Stimulated activated CD4-positive, alpha-beta T cell treated with anti-CD3 and anti-CD28 coated beads, Interleukin-15, amount 100 ng/mL, for 1 hour (primary cell): ENCODE measurements at places on chromosomes 1 and 21.

DNA sequence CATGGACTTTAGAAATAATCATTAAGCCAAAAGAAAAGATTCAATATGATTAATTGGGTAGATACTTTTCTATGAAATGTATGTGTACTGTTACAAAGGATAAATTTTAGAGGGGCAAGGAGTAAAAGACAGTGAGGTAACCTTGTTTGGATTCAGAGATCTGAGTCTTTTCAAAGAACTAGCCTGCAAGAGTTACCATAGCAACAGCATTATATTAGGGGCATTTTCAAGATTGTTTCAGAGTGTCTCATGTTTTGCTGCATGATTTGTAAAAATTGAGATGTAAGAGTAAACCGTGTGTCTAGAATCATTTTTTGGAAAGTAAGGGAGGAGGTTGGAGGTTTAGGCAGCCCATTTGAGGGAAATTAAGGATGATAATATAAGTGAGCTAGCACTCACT, 70.6 kb upstream of the KIAA1614 start:
- no peak for DNase-seq

- DNase-seq = no peak
Measured at GRCh38 chr1:53375440-53375839, 47.6 kb upstream of the LRP8 start.

DNA sequence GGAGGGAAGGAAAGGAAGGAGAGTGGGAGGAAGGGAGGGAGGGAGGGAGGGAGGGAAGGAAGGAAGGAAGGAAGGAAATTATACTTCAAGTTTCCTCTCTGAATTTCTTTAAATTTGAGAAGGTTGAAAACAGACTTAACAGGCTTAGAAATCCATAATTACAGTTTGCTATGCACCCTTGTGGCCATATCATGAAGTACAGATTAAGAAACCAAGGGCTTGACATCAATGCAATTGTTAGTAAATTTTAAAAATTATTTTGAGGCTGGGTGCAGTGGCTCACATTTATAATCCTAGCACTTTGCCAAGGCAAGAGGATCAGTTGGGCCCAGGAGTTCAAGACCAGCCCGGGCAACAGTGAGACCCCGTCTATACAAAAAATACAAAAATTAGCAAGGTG, 14.4 kb downstream of the ANP32E start:
- no peak for DNase-seq

GRCh38 chr1:173914366-173914871, 2.7 kb downstream of the SERPINC1 start:
- DNase-seq = no peak

- DNase-seq = no peak
Measured at GRCh38 chr1:109595531-109595930, 23.9 kb downstream of the GNAT2 start.

DNA sequence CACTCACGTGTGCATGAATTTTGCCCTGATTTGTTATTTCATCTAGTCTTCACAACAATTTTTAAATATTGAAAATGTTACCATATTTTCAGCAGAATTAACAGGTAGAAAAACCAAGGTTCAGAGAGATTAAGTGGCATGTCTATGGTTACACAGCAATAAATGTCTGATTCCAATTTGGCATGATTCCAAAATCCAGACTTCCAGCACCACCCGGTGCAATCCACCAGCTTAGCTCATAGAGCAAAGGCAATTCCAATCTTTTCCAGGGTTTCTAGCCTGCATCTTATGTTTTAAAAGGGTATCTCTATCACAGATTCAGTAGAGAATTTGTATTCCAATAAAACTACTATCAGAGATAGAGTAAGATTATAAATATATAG, 161.8 kb downstream of the TPR start:
- no peak for DNase-seq

GRCh38 chr1:47233186-47233585, 1.2 kb upstream of the TAL1 start:
- DNase-seq = no peak

- DNase-seq = no peak
Measured at GRCh38 chr1:243325305-243325890, 69.6 kb downstream of the SDCCAG8 start.

GRCh38 chr1:48761986-48762385, 14.7 kb downstream of the BEND5 start:
- DNase-seq = no peak

- DNase-seq = no peak
Measured at GRCh38 chr1:35175098-35175576, 17.8 kb downstream of the SFPQ start.

DNA sequence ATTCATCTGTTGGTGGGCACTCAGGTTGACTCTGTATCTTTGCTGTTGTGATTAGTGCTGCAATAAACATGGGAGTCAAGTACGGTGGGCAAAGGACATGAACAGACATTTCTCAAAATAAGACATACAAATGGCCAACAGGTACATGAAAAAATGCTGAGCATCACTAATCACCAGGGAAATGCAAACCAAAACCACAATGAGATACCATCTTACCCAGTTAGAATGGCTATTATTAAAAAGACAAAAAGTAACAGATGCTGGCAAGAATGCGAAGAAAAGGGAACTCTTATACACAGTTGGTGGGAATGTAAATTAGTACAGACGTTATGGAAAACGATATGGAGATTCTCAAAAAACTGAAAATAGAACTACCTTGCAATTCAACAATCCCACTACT, 98.9 kb downstream of the TMEM53 start:
- no peak for DNase-seq

DNA sequence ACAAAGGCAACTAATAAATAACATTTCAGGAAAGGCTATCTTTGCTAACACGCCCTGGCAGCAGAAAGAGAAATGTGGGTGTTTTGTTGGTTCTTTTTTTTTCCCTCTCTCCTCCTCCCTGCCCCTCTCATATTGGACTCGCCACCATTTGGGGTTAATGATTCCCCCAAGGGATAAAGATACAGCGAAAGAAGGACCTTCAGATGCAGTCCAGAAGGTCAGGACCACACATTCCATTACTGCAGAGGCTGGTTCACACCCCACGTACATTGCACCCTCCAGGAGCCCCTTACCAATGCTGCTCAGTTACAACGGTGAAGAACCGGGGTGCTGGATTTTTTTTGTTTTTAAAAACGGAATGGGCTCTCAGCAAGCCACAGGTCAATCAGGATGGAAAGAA, 156.9 kb upstream of the TIAM1 start:
- no peak for DNase-seq

DNA sequence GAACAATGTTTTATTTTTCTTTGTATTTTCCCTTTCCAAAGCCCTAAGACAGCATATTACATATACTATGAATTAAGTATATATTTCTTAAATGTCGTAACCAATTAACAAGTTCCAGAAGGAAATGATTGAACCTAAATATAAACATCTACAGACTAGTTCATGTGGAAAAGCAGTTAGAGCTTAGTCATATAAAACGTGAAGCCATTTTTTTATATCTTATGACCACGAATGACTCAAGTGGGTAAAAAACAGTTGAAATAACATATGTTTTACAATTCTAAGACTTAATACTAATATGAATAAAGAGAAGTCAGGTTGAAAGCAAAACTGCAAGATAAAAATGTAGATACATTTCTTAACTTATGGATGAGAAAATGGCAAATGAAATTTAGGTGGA, 307.3 kb downstream of the BRINP3 start:
- no peak for DNase-seq

DNA sequence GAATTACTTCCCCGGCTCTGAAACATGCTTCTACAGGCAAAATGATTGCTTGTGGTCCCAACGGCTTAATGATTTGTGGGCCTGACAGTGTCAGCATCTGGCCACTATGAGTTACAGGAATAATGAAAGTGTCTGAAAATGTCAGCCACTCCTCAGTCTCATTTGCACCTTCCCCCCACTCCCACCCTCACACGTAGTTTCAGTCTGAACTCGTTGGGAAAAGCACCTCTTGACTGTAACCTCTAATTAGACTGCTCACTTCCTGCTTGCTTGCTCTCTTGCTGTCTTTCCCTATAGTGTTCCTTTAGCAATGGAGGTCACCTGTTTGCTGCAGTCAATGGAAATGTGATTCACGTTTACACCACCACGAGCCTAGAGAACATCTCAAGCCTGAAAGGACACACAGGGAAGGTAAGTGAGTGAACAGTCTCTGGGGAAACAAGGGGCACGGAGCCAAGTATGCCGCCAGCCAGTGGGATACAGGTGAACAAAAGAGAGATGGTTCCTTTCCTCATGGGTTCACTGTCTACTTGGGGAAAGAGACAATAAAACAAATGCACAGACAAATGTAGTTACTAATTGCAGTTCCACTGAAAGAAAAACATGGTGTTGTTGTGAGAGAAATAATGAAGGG, 27.1 kb downstream of the CFAP57 start:
- no peak for DNase-seq

- DNase-seq = no peak
Measured at GRCh38 chr1:17873007-17873675, 118.0 kb downstream of the ACTL8 start.

- DNase-seq = no peak
Measured at GRCh38 chr1:170030212-170030611, 44.3 kb downstream of the KIFAP3 start.

DNA sequence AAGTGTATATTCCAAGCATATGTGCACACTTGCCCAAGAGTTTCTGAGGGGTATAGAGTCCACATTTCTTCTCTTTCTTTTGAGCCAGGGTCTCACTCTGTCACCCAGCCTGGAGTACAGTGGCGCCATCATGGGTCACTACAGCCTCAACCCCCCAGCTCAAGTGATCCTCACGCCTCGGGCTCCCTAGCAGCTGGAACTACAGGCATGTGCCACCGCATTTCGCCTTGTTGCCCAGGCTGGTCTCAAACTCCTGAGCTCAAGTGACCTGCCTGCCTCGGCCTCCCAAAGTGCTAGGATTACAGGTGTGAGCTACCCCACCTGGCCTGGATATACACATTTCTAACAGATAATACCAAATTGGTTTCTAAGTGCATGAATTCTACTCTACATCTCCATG, 17.1 kb upstream of the SRP9 start:
- no peak for DNase-seq

GRCh38 chr1:21324368-21325141, 34.3 kb upstream of the ECE1 start:
- DNase-seq = peak; percentile 66

DNA sequence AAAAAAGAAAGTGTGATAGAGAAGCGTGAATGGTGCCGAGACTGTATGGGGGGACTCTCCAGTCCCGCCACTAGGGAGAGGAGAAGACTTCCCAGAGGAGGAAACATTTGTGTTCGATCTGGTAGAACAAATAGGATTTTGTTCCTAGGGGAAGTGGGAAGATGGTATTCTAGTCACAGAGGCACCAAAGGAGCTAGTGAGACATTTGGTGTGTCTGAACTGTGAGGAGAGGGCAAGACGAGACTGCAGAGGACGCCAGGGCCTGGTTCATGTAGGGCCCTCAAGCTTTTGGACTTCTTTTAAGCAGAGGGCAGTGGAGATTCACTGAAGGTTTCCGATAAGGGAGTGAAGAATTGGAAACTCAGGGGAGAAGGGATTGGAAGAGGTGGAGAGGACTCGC, 2.9 kb downstream of the BTBD19 start:
- no peak for DNase-seq
